Left ventricle myocardium inferior (tissue), 1 donor: ENCODE measurements at places on chromosomes 2 and 18. TPM values are rescaled to one million over a fixed set of nuclear protein-coding genes. Genes with fewer than 3 reads are reported as not detected.

DNA sequence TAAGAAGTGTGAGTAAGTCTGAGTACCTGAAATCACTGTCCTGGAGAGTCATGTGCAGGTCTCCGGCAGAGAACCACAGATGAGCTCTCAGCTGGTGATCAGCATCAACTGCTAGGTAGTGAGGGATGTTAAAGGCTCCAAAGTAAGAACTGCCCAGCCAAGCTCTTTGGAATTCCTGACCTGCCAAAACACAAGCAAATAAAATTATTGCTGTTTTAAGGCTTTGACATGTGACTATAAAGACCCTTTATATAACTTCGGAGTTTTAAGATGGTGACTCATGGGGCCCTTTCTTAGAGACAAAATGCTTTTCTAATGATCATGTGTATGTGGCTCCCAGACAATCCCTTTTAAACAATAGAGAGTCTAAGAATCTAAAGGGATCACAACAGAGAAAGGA lies 855.7 kb downstream of the TRIB2 start:
- DNase-seq, result no peak

The ACVR1C gene
- 0.36 TPM for total RNA-seq

DNA sequence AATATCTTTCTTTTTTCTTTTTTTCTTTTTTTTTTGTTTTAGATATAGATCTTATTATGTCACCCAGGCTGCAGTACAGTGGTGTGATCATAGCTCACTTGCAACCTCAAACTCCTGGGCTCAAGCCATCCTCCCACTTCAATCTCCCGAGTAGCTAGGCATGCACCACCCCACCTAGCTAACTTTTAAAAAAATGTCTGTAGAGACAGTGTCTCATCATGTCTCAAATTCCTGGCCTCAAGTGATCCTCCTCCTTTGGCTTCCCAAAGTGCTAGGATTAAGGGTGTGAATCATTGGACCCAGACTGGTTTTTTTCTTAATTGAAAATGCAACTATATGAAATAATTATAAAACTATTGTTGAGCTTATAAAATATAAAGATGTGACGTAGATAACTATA lies 9.8 kb upstream of the ZCCHC2 start:
- DNase-seq, result no peak

The NYAP2 gene
- total RNA-seq, result not detected

The EGR4 gene
- not detected for total RNA-seq

The CGREF1 gene
- 0.80 TPM for total RNA-seq

The LOXL3 gene
- 4.7 TPM for total RNA-seq

DNA sequence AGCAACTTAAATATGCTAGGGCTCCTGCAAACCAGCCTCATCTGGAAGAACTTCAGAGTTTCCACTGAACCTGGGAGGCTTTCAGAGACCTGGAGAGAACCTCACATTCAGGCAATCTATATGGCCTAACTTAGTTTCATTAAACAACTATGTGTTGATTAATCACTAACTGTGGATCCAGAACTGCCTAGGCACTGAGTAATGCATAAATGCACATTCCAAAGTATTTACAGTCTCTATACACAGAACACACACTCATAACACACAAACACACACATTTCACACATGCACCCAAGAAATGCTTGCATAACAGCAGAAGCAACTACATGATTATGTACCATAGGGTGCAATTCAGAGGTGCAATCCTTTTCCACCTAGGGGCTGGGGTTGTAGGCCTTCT lies 552.8 kb downstream of the BCL11A start:
- DNase-seq, result no peak

GRCh38 chr2:128448331-128449225 lies 129.9 kb upstream of the HS6ST1 start:
- no peak for DNase-seq

DNA sequence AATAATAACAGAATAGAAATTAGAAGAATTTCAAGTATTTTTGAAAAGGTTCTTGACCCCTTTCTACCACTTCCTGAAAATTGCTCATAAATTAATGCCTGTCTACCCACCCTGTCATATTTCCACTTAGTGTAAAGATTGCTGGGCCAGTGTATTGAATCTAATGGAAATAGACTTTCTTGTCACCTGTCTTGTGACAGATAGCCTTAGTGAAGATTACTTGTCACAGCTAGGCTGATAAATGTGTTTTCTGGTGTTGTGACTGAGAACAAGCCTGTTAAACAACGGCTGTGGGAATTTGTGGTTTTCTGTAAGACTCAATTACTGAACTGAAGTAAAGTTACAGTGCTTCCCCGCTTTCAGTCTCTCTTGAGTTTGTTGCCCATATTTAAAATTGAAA lies 37.0 kb downstream of the PIK3C3 start:
- no peak for DNase-seq

DNA sequence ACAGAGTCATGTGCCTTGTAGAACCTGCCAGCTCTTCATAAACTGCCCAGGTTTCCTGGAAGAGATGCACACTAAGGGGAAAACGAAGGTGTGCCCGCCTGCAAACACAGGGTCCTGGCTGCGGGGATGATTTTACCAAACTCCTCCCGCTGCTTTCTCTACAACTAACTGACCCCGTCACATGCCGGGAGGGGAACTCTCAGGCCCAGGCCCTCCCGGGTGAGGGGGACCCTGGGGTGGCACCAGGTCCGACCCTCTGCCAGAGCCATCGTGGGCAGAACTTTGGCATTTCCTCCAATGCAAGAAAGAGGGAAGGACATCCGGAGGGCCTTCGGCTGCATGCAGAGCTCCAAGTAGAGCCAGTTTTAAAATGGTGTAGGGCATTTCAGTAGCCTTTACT lies 28.6 kb downstream of the CAPN13 start:
- DNase-seq, result no peak

GRCh38 chr18:23548719-23549118 lies 37.6 kb downstream of the NPC1 start:
- DNase-seq, result no peak

DNA sequence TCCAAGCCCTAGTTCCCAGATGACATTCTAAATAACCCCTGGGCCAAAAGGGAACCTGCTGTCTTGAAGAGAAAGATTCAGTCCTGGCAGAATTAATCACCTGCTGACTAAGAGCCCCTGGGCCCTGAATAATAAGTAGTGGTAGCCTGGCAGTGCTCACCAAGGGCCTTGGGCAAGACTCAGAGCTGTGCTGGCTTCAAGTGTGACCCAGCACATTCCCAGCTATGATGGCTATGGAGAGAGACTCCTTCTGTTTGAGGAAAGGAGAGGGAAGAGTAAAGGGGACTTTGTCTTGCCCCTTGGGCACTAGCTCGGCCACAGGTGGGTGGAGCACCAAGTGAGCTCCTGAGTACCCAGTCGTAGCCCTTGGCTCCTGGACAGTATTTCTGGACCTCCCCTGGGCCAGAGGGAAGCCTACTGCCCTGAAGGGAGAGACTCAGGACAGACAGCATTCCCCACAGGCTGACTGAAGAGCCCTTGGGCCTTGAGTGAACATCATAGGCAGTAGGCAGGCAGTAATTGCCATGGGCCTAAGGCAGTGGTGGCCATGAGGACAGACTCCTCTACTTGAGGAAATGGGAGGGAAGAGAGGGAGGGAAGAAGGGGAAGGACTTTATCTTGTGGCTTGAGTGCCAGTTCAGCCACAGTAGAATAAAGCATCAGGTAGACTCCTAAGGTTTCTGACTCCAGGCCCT lies 40.0 kb upstream of the INPP4A start:
- DNase-seq, result no peak

DNA sequence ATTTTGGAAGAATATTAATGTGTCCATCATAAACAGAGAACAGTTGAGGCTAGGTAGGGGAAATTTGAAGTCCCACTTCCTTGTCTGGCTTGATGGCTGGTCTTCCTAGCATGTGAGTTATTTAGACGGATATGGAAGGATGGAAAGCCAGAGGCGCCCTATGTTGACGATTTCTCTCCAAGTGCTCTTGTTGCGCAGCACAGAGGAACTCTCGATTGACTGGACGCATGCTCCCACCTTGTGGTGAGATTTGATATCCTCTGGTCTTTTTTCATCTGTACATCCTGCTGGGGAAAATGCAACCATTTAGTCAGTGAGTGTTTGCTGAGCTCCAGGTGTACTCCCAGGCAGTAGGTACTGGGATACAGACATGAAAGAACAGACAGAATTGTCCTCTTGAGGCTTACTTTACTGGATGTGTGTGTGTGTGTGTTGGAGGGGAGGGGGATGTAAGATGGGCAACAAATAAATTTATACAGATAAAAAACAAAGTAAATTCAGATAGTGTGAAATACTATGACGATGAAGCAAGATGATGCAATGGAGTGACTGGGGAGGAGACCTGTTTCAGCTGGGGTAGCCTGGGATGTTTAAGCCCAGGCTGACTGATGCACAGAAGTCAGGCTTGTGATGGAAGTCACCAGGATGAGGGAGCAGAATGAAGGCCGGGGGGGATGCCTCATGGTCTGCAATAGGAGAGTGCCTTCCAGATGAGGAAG lies 137.2 kb downstream of the TRIM43 start:
- DNase-seq, result peak; percentile 46

GRCh38 chr2:172978063-172978383 lies 97.6 kb upstream of the MAP3K20 start:
- no peak for DNase-seq

DNA sequence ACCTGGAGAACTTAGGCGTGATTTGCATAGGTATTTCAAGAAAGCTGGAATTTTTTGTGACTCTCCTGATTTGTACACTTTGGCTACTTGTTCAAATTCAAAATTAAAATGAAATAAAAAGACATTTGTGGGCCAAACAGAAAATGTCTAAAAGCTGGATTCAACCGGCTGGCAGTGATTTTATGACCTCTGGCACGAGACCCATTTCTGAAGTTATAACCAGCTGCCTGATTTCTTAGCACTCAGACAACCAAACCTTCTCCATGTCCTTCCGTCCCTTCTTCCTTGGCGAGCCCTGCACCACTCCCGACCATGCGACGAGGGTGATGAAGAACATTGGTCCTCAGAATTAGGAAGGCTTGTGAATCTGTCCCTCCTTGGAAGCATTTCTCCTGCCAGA lies 19.7 kb downstream of the PKDCC start:
- no peak for DNase-seq

DNA sequence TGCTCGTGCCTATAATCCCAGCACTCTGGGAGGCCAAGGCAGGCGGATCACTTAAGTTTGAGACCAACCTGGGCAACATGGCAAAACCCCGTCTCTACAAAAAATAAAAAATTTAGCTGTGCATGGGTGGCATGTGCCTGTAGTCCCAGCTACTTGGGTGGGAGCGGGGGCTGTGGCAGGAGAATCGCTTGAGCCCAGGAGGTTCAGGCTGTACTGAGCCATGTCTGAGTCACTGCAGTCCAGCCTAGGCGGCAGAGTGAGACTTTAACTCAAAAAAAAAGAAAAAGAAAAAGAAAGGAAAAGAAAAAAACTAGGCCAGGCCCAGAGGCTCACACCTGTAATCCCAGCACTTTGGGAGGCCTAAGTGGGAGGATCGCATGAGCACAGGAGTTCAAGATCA lies 30.8 kb downstream of the TWSG1 start:
- no peak for DNase-seq
